ENCODE measurements at places on chromosomes 13 and 19.

GRCh38 chr19:17491287-17491686, 20.2 kb upstream of the PGLS start:
- no peak for DNase-seq

DNA sequence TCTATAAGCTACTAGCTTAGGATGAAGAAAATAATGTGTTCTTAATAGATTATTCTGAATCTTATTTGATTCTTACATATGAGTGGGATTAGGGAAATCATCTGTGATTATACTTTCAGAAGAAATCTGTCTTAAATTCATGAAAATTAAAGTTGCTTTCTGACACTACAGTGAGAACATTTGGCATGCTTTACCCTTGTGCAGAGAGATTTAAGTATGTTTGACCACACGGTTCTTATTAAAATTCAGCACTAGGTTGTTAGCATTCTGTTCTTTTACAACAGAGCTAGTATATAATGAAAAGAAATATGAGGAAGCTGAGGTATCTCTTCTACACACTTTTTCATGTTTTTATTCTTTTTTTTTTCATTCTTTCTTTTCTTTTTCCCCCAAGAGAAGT, 2723.9 kb downstream of the PCDH9 start:
- DNase-seq, result no peak

DNA sequence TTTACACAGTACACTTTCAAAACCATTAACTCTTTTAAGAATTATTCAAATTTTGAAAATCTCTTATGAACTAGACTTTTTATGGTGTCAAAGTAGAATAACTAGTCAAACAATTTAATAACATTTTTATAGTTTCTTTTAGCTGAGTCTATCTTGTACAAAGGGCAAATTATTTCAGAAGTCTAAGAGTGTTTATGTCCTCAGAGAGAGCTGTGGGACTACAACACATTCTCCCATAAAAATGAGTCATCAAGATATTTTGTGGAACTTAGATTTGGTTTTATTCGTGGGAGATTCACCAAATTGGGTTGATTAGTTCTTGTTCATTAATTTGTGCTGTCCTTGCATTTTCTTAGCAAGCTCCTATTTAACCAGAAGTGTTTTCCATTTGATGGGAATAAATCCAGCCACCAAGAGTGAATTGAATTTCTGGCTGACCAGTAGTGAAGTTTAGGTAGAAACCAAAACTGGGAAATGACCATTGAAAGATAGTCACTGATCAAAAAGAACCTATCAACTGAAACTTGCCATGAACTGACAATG, 291.0 kb downstream of the DLEU7 start:
- no peak for DNase-seq

DNA sequence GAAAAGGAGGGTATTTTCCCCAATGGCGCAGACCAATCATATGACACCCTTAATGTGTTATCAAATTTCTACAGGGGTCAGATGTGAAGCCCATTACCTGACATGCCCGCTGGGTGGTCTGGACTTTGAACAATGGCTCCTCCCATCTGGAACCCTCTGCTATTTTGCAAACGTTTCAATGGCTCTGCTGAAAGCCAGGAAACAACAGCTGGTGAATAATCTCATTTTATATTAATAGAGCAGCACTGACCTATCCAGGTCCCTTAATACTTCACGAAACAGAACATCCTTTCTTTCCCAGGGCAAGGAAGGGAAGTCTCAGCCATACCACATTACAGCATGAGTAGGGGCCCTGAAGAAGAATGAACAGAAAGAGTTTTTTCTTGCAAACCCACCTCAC, 20.3 kb upstream of the KPNA3 start:
- DNase-seq, result no peak

- no peak for DNase-seq
Measured at GRCh38 chr13:51122868-51123566, 11.9 kb upstream of the C13orf42 start.
